ENCODE measurements at places on chromosomes 11 and 22. TPM values are rescaled to one million over a fixed set of nuclear protein-coding genes. Genes with fewer than 3 reads are reported as not detected.

DNA sequence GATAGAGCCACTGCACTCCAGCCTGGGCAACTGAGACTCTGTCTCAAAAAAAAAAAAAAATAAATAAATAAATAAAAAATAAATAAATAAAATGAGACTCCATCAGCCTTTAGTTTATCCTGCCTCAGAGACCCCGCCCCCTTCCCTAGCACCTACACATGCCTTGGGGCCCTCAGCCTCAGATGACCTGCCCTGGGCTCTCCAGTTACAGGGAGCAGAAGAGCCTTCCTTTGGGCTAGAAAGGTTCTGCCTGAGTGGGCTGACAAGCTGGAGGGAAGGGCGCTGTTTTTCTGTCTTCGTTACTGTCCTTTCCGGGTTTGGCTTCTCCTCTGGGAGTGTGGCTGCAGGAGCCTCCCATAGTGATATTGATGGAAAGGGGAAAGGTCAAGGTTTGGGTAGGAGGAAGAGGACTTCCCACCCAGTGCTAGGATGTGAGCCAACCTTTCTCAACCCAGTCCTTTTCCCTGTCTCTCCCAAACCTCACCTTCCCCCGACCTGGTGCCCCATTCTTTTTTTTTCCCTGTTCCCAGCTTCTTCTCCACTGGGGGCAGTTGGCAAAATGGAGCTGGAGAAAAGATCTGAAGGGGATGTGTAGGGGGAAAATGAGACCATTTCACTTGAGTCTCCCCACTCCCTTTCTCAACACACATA is 1.5 kb upstream of the SF3B2 start:
- DNase-seq = no peak

GRCh38 chr22:50738649-50739227 is 734 bp downstream of the ACR start:
- no peak for DNase-seq

- no peak for DNase-seq
Measured at GRCh38 chr22:26540119-26540518, 27.8 kb upstream of the TFIP11 start.

GRCh38 chr22:44761025-44761424 is 8.7 kb downstream of the ARHGAP8 start:
- no peak for DNase-seq

Gene PDGFB
- 0.18 TPM for total RNA-seq

Measured in Daoy (cell line).